ENCODE measurements at places on chromosomes 2 and 18.
A peak's percentile ranks its signal among the peaks of the same experiment; 100 is the strongest.

- DNase-seq = no peak
Measured at GRCh38 chr2:10220045-10220901, 82.4 kb upstream of the HPCAL1 start.

DNA sequence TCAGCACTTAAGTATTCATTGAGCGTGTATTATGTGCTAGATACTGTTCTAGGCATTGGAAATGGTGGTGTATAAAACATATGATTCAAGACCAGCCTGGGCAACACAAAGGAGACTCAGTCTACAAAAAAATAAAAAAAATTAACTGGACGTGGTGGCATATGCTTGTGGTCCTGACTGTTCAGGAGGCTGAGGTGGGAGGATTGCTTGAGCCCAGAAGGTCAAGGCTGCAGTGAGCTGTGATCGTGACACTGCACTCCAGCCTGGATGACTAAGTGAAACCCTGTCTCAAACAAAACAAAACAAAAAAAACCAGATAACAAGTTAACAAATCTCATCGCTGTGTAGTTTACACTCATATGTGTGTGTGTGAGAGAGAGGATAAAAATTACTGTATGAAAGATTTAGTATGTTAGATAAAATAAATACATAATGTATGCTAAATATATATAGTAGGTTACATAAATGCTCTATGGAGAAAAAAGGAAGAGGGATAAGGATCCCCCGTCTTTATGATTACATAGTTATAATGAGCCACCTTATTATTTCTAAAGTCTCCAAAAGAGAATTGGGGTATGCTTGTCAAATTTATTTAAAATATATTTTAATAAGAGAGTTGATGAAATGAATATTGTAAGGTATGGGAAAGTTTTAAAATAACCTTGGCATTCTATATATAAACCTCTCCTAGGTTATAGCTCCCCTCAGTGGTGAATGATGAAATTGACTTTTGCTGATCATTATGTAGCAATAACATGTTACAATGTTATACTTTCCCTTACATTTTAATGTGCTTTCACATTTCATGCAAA is 69.2 kb downstream of the EHBP1 start:
- peak; percentile 57 for DNase-seq

DNA sequence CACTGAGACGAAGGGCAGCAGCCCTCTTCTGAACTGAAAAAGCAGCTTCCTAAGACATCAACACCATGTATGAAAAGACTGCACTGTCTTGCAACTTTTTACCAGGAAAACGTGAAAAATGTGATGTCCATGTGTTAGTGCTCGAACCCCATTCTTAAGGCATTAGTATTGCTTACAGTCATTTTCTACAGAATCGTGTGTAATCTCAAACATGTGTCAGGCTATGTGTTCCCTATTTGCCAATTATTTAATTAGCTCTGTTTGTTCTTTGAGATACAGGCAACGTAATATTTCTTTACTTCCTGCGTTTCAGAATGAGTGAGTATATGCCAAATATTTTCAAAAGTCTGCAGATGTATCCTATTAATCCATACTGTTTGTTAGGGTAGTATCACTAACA is 307.7 kb upstream of the CCDC68 start:
- DNase-seq = no peak

DNA sequence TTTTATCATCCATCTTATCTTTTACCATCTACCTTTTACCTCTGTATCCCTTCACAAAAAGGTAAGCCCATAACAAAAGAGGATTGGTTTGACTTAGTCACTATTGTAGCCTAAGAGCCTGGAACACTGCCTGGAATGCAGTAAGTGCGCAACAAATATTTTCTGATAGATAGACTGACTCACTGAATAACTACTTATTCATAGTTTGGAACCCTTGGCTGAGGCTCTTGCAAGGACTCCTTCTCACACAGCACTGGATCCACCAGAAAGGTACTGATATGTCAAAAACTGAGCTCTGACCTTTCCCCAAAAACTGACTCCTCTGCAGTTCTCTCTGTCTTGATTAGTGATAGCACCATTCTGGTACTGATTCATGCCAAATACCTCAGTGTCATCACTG is 426.7 kb downstream of the SETBP1 start:
- no peak for DNase-seq

DNA sequence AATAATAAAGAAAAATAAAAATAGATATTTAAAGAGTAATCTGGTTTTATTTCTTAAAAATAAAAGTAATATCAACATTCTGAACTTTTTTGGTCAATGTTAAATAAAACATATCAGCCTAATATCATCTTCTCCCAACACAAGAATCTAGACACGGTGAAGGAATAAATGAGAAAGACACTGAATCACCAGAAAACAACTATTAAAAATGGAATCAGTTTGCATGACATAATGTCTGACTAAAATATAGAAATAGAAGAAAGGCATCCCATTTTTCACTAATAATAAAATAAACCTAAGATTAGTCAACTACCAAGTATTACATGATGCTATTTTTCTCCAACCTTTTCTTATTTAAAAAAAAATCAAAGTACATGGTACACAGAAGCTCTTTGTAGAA is 30.8 kb upstream of the TNFAIP6 start:
- no peak for DNase-seq

- no peak for DNase-seq
Measured at GRCh38 chr2:12534646-12535263, 182.0 kb upstream of the TRIB2 start.

DNA sequence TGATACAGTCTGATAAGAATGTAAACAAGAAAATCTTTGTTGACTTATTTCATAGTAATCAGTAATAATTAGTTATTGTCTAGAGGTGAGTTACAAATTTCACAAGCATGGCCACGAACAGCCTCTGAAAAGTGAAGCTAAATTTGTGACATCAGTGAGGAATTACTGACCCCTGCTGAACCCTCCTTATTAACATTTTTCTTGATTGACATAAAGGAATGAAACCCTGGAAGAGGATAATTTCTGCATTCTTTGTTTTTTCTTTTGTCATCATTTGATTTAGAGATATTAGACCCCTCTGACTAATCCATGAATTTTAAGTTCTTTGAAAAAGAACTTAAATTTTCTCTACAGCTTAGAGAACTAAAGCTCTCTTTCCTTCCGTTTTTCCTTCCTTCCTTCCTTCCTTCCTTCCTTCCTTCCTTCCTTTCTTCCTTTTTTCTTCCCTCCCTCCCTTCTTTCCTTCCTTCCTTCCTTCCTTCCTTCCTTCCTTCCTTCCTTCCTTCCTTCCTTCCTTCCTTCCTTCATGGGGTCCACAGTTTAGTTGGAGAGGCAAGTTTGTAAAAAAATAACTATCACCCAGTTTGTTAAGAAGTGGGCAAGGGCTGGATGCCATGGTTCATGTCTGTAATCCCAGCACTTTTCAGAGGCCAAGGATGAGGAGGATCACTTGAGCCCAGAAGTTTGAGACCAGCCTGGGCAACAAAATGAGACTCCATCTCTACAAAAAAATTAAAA is 387.0 kb downstream of the MTX2 start:
- DNase-seq = no peak

- DNase-seq = peak; percentile 50
Measured at GRCh38 chr2:236545814-236546480, 23.7 kb upstream of the ACKR3 start.

DNA sequence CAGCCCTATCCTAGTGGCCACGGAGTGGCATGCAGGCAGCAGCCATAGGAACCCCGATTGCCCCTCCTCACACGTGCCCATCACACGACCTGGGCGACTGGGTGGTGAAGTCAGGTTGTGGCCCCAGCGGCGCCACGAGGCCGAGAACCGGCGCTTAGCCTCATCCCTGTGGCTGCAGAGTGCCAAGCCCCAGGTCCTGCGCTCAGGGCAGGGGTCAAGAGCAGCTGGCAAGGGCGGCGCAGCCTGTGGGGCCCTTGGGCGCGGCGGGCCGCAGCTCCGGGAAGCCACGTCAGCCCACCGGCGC is 73.3 kb downstream of the RPIA start:
- no peak for DNase-seq
